ENCODE measurements at places on chromosomes 6 and 20.

GRCh38 chr6:163367497-163368183 lies 46.9 kb upstream of the QKI start:
- no peak for DNase-seq

GRCh38 chr20:48155268-48155667 lies 370.0 kb upstream of the SULF2 start:
- no peak for DNase-seq

DNA sequence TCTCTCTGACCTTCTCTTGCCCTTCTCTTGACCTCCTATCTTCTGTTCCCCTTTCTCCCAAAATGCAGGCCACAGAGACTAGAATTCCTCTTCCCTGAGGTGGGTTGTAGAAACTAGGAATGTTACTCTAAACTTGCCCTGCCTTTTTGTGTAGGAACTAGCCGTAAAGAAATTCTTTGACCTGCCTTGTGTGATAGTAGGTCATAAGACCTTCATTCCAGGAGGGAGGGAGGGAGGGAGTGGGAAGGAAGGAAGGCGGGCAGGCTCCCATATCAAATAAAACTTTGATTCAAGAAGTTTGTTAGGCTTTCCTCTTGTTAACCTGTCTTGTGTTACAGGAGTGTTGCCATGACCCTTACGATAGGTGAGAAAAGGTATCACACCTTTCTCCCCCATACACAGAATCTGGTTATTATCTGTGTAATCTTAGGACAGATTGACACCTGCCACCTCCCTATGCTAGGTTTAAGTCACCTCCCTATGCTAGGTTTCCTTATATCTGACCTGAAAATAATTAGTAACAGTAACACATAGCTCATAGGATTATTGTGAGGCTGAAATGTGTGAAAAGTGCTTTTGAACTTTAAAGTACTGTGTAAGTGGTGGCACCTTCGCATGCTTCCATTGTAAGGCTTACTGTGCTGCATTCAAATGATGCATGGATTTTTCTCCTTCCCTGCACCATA lies 32.6 kb upstream of the FUCA2 start:
- no peak for DNase-seq

- peak; percentile 20 for DNase-seq
These were observed 16.8 kb downstream of the VEGFA start for GRCh38 chr6:43786664-43787329.

DNA sequence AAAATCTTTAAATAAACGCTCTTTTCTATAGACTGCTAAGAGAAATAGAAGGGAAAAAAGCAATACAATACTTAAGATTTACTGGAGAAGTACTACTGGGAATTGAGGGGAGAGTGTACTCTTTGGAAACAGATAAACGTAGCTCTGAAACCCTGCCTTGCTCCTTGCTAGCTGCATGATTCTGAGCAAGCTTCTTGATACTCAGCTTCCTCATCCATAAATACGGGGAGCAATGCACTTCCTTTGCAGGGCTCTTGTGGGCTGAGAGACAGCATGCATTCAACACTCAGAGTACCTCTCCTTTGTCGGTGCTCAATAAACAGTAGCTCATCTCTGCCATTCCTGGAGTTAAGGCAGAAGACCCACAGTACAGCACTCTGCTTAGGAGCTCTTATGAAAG lies 159.7 kb downstream of the BTBD9 start:
- DNase-seq = no peak

GRCh38 chr6:36821581-36822335 lies 17.5 kb downstream of the CPNE5 start:
- no peak for DNase-seq

- DNase-seq = peak; percentile 16
These were observed 360.4 kb downstream of the ZFAND3 start for GRCh38 chr6:38179794-38180430.

- DNase-seq = no peak
These were observed 61.3 kb downstream of the SYNJ2 start for GRCh38 chr6:158043008-158043407.

DNA sequence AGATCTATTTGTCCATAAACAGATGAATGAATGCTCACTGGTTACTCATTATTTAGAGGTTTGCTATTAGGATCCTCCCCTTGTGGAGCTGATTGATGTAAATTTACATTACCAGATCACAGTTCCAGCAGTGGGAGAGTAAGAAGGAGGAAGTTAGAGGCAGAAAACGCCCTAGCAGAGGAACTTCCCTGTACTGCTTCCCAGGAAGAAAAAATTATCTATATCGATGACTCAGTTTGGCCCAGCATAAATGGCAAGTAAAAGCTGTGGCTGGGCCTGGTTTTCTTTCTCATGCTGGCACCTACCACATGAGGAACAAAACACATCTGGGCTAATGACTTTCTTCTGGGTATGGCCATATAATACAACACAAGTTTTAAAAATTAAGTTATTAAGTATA lies 35.7 kb downstream of the DNAAF9 start:
- DNase-seq = no peak

- no peak for DNase-seq
These were observed 9.3 kb downstream of the SLC17A9 start for GRCh38 chr20:62961799-62962198.

DNA sequence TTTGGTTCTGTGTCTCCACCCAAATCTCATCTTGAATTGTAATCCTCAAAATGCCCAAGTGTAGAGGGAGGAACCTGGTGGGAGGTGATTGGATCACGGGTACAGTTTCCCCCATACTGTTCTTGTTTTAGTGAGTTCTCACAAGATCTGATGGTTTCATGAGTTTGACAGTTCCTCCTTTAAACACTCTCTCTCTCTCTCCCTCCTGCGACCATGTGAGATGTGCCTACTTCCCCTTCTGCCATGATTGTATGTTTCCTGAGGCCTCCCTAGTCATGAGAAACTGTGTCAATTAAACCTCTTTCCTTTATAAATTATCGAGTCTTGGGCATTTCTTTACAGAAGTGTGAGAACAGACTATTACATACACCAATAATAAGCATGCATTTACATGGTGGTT lies 12.1 kb upstream of the EYS start:
- no peak for DNase-seq

- DNase-seq = peak; percentile 66
These were observed 2.9 kb downstream of the MAP7 start for GRCh38 chr6:136547336-136547735.

GRCh38 chr20:57748601-57749130 lies 38.9 kb upstream of the PMEPA1 start:
- DNase-seq = no peak

DNA sequence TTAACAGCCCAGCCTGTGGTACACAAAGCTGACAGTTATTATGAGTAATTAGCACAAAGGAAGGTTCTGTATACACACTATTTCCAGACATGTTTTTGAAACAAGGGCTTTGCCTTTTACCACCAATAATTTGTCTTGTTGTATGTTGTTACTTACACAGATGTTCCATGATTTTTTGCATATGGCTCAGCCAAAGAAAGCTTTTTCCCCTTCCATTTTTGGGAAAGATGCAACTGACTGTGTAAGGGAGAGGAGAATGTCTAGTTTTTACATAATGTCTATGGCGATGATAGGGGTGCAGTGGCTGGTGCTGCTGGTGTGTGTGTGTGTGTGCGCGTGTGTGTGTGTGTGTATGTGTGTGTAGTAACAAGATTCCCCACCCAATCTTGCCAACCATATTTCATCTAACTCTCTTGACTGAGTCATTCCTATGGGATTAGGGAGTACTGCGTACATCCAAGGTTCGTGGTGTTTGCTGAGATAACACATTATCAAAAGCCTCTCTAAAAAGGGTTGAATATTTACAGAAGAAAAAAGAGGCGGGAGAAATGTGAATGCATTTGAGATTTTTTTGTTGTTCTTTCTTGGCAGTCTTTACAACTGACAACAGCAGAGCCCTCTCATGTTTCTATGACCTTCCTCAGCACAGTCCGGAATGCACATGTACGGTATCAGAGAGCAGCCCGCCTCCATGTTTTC lies 192.2 kb downstream of the GMPR start:
- no peak for DNase-seq

DNA sequence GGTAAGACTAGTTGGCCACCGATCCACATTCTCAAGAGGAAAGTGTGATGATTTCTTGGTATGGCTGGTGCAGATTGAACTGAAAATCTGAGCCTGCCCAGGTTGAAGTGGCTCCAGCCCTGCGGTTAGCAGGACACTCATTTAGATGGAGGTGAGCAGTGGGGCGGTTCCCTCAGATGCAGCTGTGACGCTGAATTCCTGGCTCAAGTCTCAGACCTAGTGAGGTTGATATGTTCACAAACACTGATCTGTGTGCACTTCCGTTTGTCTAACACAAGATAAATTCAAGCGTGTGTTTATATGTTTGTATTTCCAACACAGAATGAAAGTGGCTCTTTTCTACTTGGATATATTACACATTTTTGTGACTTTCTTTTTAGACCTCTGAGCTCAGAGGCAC lies 83.4 kb upstream of the FRMD1 start:
- DNase-seq = no peak

- no peak for DNase-seq
These were observed 92.9 kb upstream of the TOX2 start for GRCh38 chr20:43821795-43822194.

GRCh38 chr6:170129691-170130171 lies 161.1 kb downstream of the DLL1 start:
- no peak for DNase-seq

GRCh38 chr6:90383196-90383822 lies 86.7 kb upstream of the BACH2 start:
- no peak for DNase-seq

DNA sequence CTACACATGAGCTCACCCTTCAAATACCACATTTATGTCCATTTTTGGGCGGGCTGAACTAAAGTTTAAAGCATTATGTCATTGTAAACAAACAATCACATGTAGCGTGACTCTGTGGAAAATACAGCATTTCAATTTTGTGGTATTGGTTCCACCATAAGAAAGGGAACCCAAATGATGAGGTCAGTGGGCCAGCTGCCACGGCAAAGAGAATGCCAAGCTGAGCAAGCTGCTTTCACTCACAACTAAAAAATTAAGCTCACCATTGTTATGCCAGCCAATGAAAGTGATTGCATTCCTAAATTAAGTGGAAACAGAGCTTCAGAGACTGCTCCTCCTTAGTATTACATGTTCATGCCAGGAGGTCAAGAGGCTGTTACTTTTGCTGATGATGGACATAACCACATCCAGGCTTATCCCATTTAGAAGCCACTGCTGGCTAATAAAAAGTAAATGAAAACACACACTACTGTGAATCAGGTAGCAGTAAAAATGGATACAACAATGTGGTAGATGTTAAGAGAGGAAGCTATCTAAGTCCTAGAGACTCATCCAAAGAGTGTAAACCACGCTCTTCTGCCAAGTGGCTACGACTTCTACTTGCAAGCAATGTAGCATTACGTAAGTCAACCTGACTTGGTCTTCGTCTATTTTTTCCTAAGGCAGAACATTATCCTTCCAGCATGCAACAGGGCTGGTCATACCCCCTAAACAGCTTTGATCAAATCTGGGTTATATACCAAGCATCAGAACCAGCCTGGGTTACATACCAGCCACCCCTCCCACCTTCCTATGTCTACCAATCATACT lies 164.8 kb downstream of the BACH2 start:
- no peak for DNase-seq

- DNase-seq = no peak
These were observed 479.7 kb upstream of the MARCKS start for GRCh38 chr6:113377362-113377942.

DNA sequence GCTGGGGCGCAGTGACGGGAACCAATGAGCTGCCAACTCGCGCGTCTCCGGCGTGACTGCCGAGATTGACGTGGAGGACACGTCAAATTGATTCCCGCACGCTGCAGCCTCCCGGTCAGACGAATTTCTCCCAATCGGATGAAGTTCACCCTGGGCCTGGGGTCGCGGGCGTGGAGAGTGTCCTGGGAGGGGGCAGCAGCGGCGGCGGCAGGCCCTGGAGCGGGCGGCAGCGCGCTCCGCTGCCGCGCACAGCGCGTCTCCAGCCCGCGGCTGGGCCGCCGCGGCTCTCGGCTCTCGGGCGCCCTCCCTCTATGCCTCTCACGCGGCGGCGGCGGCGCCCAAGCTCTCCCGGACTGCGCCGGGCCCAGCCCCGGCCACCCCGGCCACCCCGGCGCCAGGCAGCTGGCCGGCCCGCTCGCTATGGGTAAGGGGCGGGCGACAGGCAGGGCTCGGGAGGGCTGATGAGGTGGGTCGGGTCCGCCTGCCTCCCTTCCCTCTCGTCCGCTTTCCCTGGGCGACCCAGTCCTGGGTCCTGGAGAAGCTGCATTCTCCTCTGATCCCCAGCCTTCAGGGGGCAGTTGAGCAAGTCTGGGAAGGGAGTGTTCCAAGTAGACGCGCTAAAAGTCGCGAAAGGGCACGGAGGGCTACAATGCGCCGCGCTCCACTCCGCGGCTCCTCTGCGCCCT lies at the start of gene PAX1:
PAX1 (plus strand) TSS at position 90 of the 686 bp plus-strand sequence; CDS start at position 139, 49 bp downstream.
- no peak for DNase-seq

- no peak for DNase-seq
These were observed 14.5 kb downstream of the FERMT1 start for GRCh38 chr20:6108330-6108729.

DNA sequence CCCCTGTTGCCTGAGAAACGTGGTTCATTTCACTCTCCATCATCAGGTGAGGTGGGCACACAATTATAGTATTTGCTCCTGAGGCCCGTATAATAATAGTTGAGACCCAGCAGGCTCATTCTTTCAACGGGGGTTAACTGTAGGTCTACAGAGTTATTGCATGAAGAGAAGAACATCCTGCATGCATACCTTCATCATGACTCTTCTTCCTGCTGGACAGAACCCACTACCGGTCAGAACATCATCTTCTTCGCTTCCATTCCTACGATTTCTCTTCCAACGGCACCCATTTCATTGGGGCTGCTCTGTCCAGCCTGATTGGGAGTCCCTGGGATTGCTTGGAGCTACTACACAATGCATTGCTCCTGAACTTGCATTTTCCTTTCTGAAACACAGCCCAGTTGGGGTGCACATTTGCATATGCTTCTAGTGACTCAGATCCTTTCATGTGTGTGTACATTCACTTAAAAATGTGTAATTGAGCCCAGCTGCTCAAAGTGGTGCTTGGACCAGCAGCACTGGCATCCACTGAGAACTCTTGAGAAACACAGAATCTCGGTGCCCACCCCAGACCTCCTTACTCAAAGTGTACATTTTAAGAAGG lies 57.4 kb downstream of the SLC24A3 start:
- DNase-seq = peak; percentile 92

- peak; percentile 49 for DNase-seq
These were observed 2.1 kb downstream of the C6orf141 start for GRCh38 chr6:49552596-49552995.

DNA sequence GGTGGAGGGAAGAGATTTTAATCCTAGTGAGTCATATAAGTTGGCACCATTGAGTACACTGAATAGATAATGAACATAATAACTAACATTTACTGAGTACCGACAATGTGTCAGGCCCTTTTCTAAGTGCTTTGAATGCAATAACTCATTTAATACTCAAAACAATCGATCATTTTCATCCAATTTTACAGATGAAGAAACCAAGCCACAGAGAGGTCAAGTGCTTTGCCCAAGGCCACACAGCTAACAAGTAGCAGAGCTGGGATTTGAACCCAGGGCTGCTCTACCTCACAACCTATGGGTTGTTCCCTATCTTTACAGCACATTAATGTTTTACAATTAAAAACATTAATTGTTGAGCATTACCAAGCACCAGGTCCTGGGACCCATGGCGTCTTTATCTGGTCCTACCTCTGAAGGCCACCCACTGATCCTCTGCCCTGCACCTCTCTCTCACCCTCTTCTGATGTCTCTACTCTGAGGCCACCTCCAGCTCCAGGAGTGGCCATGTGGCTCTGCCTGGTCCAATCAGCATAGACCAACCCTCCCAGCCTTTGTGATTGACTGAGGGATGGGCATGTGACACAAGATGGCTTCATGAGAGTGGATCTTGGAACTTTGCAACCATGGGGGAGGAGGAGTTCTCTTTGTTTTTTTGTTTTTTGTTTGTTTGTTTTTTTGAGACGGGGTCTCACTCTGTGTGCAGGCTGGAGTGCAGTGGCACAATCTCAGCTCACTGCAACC lies 83.9 kb downstream of the KCNB1 start:
- DNase-seq = no peak
